ENCODE measurements at places on chromosomes 1 and 21. TPM values are rescaled to one million over a fixed set of nuclear protein-coding genes. Genes with fewer than 3 reads are reported as not detected.
A peak's percentile ranks its signal among the peaks of the same experiment; 100 is the strongest.

- DNase-seq: no peak
These were observed 79.7 kb upstream of the BCL10 start for GRCh38 chr1:85356130-85356529.

GRCh38 chr1:173426057-173426456 is 51.1 kb upstream of the PRDX6 start:
- no peak for DNase-seq

- no peak for DNase-seq
These were observed 3.7 kb upstream of the TEKT2 start for GRCh38 chr1:36080236-36080635.

DNA sequence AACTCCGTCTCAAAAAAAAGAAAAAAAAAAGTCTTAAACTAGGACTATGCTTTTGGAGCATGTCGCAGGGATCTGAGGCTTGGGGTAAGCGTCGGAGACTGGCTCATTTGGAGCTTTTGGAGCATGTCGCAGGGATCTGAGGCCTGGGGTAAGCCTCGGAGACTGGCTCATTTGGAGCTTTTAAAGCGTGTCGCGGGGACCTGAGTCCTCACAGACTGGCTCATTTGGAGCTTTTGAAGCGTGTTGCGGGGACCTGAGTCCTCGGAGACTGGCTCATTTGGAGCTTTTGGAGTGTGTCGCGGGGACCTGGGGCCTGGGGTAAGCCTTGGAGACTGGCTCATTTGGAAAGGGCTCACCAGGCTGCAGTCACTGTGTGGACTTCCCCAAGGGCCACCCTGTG is 13.6 kb upstream of the TSPEAR start:
- DNase-seq: no peak

- no peak for DNase-seq
These were observed 72.9 kb upstream of the SLC2A1 start for GRCh38 chr1:43031316-43032203.

DNA sequence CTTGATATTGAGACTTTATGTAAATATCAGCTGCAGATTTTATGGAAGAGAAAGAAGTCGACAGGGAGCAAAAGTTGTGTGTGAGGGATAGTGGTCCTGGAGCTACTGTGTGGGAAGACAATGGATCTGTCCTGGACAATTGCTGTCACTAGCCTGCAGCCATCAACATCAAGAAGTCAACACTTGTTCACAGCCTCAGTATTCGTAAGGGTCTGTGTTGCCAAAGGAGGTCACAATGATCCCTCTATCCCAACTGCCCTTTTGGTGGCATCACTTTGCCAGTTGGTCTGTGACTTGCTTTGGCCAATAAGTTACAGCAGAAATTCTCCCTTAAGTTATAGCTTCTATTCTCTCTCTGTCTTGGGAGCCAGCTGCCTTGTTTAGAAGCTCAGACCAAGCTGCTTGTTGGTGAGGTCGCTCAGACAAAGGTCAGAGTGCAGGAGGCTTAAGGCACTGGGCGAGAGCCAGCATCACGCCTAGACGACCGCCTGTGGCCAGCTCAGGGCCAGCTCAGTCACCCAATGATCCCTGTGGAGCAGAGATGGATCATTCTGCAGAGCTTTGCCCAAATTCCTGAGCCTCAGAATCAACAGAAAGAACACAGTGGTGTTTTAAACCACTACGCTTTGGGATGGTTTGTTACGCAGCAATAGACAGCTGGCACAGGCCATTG is 134.9 kb downstream of the RHOU start:
- DNase-seq: no peak

- DNase-seq: peak; percentile 74
These were observed 28.3 kb upstream of the RAB3GAP2 start for GRCh38 chr1:220300442-220301121.

- no peak for DNase-seq
These were observed 771.1 kb downstream of the BRINP3 start for GRCh38 chr1:189706594-189706993.

- no peak for DNase-seq
These were observed 5.5 kb downstream of the CFAP410 start for GRCh38 chr21:44333509-44334328.

- no peak for DNase-seq
These were observed 122.4 kb upstream of the COL6A1 start for GRCh38 chr21:45859041-45859761.

DNA sequence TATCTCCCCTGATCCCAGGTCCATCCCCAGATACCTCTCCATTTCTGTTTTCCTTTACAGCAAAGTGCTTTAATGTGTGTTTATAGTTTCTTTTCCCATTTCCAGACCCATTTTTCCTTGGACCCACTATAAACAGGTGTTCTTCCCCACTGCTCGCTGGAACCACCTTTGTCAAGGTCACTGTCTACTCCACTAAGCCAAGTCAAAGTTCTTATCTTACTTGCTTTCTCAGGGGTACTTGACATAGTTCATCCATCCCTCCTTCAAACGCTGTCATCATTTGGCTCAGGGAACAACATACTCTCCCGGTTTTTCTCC is 8.3 kb downstream of the SLAMF1 start:
- DNase-seq: no peak

- no peak for DNase-seq
These were observed 424.9 kb downstream of the ADGRL2 start for GRCh38 chr1:82225421-82226185.

DNA sequence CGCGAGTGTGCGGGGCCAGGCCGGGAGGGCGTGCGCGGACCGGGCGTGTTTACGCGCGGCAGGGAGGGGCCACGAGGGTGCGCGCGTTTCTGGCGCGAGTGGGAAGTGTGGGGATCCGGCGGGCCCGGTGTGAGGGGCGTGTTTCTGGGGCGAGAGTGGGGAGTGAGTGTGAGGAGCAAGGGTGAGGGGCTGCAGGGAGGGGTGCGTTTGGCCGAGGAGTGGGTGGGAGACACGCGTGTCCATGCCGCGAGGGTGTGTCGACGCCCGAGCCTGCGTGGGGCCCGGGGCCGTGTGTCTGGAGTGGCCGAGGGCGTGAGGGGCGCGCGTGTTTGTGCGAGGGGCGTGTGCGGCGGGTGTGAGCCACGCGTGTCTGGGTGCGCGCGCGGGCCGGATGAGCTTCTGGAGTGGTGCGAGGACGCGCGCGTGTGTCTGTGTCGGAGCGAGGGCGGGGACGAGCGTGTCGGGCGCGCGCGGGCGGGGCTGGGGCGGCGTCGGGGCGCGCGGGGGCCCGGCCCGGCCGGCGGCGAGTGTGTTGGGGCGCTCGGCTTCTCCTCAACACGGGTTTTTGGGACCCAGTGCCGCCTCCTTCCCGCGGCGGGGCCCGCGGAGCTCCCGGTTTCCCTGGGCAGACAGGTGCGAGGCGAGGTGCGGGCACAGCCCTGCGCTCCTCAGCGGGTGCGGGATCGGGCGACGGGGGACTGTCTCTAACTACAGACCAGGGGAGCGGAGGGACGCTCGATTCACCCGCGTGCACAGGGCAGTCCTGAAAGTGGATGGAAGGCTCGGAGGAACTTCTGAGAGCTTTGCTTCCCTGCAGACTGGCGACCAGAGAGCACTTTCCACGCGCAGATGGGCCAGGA is 65.8 kb upstream of the VAMP3 start:
- peak; percentile 42 for DNase-seq

DNA sequence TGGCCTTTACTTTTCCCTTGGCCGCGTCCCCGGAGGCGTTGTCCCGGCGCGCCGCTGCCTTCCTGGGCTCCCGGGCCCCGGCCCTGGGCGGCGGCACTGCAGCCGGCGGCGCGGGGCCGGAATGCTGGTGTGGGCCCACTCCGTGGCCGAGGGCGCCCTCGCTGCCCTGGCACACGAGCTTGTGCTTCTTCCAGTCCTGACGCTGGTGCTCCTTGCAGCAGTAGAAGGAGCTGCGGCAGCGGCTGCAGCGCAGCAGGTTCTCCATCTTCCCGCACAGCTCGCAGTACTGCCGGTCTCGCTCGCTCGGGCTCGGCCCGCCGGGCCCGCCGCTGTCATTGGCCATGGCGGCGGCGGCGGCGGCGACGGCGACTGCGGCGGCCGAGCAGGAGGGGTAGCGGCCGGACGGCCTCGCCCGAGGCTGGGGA is 529 bp downstream of the EGLN1 start:
- DNase-seq: peak; percentile 76

GRCh38 chr1:241423541-241424479 is 66.8 kb upstream of the RGS7 start:
- no peak for DNase-seq

Gene INSRR
- 0.11 TPM for total RNA-seq

Gene OVAAL
- total RNA-seq: 13.9 TPM

Gene ANGPTL3
- total RNA-seq: not detected

Gene ATP1A1
- 404 TPM for total RNA-seq

Gene NBPF10
- 2.8 TPM for total RNA-seq

Gene GPR161
- 1.4 TPM for total RNA-seq

Gene CD164L2
- not detected for total RNA-seq

Gene TNFRSF1B
- 11.2 TPM for total RNA-seq

All from heart left ventricle (tissue), 16 donors.